ENCODE measurements at places on chromosomes 2 and 18.

- no peak for DNase-seq
These were observed 184.8 kb upstream of the STON1 start for GRCh38 chr2:48345176-48345575.

- DNase-seq: no peak
These were observed 10.1 kb upstream of the MAL start for GRCh38 chr2:95015261-95015912.

- DNase-seq: no peak
These were observed 72.5 kb upstream of the APCDD1 start for GRCh38 chr18:10381951-10382350.

- no peak for DNase-seq
These were observed 971 bp downstream of the ZNF385B start for GRCh38 chr2:179860255-179861026.

DNA sequence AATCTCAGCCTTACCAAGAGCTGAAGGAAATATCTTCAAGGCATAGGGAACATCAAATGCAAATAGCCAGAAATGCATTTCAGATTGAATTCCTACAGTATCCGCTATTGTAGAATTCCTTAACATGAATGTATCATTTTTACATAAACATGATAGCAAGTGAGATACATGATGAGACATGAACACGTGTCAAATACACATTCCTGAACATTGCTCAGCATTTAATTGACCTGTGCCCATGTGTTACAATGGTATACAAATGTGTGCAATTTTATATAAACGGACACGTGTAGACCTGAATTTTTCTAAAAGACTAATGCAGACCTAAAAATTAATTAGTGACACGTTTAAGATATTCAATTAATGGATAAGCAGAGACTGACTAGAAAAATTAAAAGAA is 133.0 kb upstream of the TLK1 start:
- no peak for DNase-seq

- DNase-seq: peak; percentile 32
These were observed 17.8 kb downstream of the PDCL3 start for GRCh38 chr2:100580367-100581276.

DNA sequence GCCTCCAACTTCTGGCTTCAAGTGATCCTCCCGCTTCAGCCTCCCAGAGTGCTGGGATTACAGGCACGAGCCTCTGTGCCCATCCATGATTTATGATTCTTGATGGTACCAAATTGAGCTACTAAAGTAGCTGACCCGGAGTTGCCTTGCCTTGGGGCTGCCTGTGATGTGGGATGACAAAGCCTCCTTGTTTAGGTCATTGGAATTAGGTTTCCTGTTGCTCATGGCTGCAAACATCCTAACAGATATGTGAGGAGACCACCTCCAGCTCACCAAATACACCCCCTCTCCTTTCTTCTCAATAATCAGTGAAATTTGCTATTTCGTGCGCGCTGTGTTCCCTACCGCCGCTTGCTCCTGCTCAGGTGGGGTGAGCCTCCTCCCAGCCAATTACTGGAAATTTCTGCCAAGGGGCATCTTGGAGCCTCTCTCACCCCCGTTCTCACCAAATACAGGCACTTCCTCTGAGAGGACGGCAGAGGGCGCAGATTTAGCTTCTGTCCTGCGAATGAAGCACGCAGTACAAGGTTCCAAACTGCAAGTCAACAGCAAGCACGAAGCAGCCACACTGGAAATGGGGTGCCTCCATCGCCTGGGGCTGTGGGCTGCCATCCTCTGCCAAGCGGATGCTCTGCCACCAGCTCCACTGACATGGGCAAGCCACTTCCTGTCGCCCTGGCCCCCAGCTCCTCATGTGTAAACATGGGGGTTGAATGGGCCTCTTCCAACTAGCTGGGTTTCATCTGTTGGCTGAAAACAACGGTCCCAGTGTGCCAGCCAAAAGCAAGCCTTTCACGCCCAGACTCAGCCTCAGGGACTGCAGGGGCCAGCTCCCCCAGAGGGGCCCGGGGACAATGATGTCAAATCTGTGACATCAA is 71.7 kb downstream of the NCAPH start:
- peak; percentile 59 for DNase-seq

DNA sequence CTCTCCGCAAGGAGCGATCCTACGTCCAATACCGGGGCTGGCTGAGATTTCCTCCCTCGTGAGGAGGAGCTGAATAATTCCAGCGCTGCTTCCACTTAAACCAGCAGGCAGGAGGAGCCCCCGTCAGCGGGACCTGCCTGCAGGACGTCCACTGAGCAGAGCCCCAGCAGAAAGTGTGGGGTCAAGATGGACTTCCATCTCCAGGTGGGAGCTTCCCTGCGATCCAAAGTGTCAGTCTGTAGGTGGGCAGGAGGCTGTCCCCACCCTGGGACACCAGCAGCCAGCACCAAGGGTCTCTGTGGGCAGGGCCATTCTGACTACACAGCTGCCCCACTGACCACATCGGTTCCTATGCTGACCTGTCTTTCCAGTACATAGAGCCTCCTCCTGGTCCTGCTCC is 462 bp upstream of the OTOS start:
- no peak for DNase-seq
